ENCODE measurements at places on chromosomes 5 and 9.

DNA sequence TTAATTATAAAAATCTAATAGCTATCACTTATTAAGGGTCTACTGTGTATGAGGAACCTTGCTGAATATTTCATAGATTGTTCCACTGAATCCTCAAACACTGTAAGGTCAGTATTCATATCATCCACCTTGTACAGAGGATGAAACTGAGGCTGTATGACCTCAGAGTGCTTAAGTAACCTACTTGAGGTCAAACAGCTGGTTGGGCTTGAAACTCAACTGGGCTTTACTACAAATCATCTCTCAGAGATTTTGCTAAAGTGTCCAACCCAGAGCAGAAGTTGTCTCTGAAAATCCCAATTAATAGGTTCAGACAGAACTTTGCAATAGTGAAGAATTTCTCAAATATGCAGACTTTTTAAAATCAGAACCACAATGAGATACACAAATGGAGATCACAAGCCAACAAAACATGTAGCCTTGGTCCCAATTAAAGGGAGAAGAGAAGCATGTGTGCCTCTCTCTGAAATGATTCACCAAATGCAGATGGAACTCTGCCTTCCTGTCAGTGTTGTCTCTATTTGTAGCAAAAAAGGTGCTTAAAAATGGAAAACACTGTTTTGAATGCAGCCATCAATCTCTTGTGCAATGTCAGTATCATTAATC is 131.4 kb downstream of the FAM114A2 start:
- DNase-seq = no peak

DNA sequence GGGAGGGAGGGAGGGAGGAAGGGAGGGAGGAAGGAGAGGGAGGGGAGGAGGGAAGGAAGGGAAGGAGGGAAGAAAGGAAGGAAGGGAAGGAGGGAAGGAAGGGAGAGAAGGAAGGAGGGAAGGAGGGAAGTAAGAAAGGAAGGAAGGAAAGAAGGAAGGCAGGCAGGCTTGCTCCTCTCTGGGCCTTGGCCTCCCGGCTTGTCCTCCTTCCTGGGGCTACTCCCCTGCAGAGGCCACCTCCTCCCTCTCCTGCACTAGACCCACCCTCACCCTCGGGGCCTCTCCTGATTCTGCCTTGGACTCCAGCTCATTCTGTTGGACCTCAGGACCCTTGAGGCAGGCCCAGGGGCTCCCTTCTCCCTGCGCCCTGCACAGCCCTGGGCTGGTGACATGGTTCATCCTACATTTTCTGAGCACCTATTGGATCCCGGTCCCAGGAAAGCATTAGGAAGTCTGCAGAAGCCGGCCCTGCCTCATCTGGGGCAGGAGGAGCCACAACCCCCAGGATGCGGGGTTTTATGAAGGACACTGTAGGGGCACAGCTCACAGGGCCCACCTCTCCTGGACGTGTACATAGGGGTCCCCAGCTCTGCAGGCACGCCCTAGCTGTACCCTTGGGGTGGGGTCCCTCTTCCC is 23.0 kb downstream of the LHX3 start:
- DNase-seq = no peak

DNA sequence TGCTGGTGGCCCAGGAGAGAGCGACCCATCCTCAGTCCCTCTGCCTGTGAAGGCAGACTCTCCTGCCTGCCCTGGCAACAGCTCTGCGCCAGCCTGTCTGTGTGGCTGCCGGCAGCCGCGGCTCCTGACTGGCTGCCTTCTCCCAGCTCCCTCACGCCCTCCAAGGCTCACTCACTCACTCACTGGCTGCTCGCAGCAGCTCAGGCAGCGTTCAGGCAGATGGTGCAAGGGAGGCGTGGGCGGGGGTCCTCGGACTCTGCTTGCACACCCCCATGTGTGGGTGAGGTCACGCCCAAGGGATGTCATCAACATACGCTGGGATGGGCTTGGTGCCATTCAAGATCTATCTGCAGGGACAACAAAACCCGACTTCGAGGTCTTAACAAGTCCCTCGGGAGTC is 66.7 kb downstream of the DAB2IP start:
- DNase-seq = no peak

DNA sequence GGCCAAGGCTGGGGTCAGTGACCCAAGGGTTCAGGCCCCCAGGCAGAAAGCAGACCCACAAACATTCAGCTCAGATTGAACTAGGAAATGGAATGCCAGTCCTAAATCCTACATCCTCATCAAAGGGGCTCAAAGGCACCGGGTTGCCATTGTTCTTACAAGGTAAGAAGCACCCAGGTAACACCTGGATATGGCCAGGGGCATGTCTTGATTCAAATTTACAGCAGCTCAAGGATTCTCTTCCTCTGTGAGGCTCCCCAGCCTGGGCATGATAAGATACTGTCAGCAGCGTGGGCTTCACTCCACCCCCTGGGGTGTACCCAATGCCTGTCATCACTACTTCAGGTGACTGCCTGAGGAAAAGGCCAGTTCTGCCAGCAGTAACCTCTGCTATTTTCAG is 92.1 kb upstream of the FSTL4 start:
- DNase-seq = no peak

DNA sequence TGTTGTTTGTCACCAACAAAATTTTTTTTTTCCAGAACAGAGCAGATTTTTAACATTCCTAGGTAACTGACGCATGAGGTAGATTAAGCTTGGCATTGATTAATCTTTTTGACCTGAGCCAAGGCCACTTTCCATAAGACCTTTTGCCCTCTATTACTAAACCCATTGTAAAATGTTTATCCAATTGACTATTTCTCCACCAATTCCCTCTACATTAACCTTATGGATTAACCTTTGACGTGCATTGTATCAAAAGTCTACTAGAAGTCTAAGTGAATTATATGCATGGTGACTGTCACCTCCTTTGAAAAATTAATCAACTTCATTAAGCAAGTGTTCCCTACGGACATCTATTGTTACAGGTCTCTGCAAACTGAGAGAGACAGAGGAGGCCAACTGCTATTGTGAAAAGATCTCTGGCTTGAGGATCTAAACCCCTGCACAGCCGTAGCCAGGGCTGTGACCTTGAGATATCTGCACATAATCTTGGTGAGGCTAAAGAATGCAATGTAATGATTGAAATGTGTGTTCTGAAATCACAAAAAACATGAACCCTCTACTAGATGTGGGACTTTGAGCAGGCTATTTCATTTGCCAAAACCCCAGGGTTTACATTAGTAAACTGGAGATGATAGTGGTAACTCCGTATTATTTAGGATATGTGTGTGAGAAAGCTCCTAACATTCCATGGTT is 632.2 kb downstream of the TLR4 start:
- no peak for DNase-seq

GRCh38 chr5:77272206-77272605 is 61.7 kb downstream of the PDE8B start:
- no peak for DNase-seq

DNA sequence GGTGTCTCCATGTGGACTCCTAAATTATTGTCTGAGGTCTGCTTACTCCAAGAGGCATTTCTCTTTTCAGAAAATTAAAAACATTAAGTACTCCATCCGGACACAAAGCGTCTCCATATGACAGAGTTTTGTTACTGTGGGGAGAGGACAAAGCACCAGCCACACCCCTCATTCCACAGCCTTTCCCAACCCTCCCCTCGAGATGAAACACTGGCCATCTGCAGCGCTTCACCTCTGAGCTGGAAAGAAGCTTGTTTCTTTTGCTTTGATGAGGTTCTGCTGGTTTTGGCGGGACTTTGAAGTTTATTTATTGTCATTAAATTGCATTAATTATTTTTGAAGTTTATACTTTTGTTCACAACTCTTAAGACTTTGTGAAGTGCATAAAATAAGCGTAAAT is 27.6 kb upstream of the NKD2 start:
- no peak for DNase-seq

- no peak for DNase-seq
Observed at GRCh38 chr5:32201122-32201753, 27.1 kb upstream of the GOLPH3 start.

DNA sequence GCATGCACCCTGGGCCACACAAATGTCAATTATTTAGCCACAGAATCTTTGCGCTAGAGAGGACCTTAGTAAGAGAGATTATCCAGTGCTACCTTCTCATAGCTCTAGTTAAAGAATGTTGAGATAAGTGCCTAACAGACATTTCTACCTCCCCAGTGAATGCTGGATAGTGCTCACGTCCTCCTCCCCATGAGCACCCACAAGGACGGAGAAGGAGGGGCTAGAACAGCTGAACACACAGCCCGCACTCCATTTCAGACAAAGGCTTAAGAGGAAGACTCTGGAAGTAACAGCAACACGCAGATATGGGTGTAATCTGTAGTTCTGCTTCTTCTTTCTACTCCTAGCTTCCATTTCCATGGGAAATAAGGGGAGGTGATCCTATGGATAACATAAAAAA is 120.5 kb downstream of the FEM1C start:
- no peak for DNase-seq

GRCh38 chr9:2291980-2292704 is 277.0 kb downstream of the SMARCA2 start:
- no peak for DNase-seq

- DNase-seq = no peak
Observed at GRCh38 chr9:132749306-132749705, 79.0 kb downstream of the GTF3C4 start.

GRCh38 chr5:148981353-148981752 is 81.5 kb downstream of the SH3TC2 start:
- DNase-seq = no peak

GRCh38 chr5:10539687-10539998 is 24.2 kb upstream of the ANKRD33B start:
- DNase-seq = no peak

- DNase-seq = no peak
Observed at GRCh38 chr5:42337143-42337542, 86.1 kb upstream of the GHR start.

DNA sequence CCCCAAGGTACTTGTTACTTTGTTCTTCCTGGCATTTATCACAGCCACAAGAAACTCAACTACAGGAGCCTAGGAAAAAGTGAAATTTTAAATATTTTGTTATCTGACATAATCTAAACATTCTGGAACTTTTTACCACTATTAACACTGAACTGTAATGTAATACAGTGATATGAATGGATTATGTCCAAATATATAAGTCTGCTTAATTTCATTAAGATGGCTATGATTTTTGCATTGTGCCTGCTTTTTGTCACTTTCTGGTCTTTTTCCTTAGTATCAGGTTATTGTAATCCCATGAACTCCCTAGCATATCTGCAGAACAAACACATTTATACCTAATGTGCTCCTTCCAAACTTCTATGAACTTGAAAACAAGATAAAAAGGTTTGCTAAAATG is 35.8 kb downstream of the PJA2 start:
- no peak for DNase-seq

GRCh38 chr5:179182601-179183000 is 122.4 kb downstream of the ZNF354C start:
- no peak for DNase-seq

GRCh38 chr5:3601911-3602782 is 6.5 kb downstream of the IRX1 start:
- no peak for DNase-seq

GRCh38 chr5:53403291-53403690 is 77.1 kb upstream of the FST start:
- DNase-seq = no peak

DNA sequence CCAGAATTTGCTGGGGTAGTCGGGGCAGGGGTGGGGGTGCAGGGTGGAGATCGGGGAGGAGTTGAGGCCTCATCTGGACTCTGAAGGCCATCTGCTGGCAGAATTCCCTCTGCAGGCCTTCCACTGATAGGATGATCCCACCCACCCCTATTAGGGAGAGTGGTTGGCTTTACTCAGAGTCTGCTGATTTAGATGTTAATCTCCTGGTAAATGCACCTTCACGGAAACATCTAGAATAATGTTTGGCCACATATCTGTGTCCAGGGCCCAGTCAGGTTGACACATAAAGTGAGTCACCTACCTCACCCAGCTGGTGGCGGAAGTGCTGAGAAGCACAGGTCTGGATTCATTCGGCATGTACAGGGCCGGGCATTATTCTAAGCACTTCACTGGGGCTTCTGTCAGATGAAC is 50.0 kb downstream of the DAPK1 start:
- DNase-seq = no peak

GRCh38 chr9:124215956-124216355 is 41.8 kb upstream of the NEK6 start:
- DNase-seq = no peak

- DNase-seq = no peak
Observed at GRCh38 chr9:134983506-134984371, 66.0 kb upstream of the FCN1 start.

All from stimulated activated CD4-positive, alpha-beta T cell treated with anti-CD3 and anti-CD28 coated beads, Interleukin-4, amount 100 ng/mL, for 4 hours (primary cell).